NCI-H1092 (cell line): ENCODE measurements at places on chromosomes 7 and 10.

GRCh38 chr7:159040146-159040545 is 104.5 kb downstream of the VIPR2 start:
- no peak for DNase-seq

DNA sequence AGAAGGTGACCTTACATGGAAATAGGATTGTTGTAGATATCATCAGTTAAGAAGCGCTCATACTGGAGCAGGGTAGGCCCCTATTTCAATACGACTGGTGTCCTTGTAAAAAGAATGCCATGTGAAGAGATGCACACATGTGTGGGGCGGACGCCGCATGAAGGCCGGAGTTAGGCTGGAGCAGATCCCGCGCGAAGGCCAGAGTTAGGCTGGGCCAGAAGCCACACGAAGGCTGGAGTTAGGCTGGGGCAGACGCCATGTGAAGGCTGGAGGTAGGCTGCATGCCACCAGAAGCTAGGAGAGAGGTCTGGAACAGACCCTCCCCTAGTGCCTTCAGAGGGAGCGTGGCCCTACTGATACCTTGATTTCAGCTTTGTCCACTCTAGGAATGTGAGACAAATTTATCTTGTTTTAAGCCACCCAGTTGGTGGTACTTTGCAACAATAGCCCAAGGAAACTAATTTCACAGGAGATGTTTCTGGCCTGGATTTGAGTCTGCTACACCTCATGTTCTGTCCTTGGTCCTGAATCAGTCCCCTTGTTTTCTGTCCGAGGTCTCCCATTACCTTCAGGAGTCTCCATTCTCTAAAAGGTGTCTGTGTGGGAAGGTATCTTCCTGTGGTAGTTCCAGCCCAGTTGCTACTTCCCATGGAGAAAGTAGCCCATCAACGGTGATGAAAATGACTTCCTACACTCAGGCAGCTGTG is 585.8 kb downstream of the LRMDA start:
- no peak for DNase-seq

DNA sequence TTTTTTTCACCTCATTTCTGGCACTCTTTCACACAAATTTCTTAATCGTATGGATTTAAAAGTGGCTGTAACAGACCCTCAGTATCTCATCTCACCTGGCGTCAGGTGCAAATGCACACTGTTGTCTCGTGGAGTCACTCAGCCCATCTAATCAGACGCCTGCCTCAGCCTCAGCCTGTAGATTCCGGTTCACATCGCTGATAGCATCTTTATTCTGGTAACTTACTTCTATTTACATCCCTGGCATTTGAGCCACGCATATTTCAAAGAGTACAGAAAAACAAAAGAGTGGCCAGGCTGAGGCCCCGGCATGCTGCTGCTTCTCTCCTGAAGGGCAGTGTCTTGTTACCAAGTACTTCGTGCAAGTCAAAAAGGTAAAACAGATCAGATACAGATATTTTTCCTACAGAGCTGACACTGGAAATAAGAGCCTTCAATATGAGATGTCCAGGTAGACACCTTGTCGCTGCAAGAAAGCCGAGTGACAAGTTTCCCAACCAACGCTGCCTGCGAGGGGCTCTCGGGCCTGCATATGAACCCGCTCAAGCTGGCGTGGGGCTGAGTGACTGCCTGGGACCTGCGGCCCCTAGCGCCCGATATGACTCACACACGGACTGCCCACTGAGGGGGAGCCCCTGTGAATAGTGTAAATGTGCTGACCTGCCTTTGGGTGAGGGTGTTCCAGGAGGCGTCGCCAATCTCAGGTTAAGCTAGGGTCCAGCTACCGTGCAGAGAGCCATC is 4.3 kb downstream of the VIPR2 start:
- no peak for DNase-seq

DNA sequence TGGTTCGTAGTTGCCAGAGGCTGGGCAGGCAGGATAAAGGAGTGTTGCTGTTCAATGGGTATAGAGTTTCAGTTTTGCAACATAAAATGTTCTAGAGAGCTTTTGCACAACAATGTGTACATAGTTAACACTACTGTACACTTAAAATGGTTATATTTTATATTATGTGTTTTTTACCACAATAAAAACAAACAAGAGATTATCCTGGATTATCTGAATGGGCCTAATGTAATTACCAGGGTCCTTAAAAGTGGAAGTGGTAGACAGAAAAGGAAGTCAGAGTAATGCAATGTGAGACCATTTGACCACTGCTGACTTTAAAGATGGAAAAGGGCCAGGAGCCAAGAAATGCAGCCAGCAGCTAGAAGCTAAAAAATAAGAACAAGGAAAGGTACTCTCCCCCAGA is 159.7 kb downstream of the SGMS1 start:
- DNase-seq, result no peak

- no peak for DNase-seq
Observed at GRCh38 chr10:76122056-76122455, 690.6 kb downstream of the LRMDA start.

- DNase-seq, result no peak
Observed at GRCh38 chr7:154504918-154505317, 452.7 kb downstream of the DPP6 start.

- no peak for DNase-seq
Observed at GRCh38 chr10:74810087-74810486, 16.3 kb upstream of the KAT6B start.

GRCh38 chr10:43793704-43794103 is 145.0 kb upstream of the ZNF32 start:
- DNase-seq, result no peak
